ENCODE measurements at places on chromosomes 2 and 18.

DNA sequence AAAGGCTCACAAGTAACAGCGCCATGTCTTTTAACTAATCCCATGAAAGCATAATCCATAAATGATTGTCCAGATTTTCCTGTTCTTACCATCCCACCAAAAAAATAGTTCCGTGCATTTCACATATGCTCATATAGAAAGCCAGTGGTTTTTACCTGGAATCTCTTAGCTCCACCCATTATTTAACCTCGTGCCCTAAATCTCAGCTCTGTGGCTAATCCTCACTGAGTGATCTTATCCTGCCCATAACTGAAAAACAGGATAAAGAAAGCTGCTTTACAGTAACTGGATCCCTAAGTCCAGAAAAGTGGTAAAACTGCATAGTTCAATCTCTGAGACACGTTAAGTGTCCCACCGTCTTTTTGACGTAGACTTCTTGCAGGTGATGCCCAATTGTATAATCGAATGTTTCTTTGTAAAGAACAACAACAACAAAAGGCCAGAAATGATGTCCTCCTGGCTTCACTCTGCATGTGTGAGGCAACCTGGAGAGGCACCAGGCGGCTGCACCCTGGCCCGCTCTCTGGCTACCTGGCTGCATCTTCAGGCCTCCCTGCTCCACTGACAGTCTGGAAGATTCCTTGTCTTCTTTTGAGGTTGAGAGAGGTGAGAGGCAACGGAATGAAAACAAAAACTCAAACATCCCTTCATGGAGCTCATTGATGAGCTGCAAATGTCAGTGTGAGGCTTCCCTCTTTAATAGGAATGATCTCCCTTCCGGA, 38.6 kb downstream of the FEZ2 start:
- DNase-seq: no peak

- no peak for DNase-seq
Observed at GRCh38 chr2:239399921-239400595, 762 bp downstream of the HDAC4 start.

GRCh38 chr2:38850045-38850444, 25.7 kb downstream of the DHX57 start:
- DNase-seq: no peak

- no peak for DNase-seq
Observed at GRCh38 chr2:160332318-160332717, 132.2 kb upstream of the ITGB6 start.

GRCh38 chr2:110126086-110126773, 10.6 kb upstream of the MALL start:
- DNase-seq: no peak

GRCh38 chr2:230447455-230448451, 31.8 kb downstream of the SP100 start:
- no peak for DNase-seq

- no peak for DNase-seq
Observed at GRCh38 chr2:221034026-221034701, 537.9 kb downstream of the EPHA4 start.

DNA sequence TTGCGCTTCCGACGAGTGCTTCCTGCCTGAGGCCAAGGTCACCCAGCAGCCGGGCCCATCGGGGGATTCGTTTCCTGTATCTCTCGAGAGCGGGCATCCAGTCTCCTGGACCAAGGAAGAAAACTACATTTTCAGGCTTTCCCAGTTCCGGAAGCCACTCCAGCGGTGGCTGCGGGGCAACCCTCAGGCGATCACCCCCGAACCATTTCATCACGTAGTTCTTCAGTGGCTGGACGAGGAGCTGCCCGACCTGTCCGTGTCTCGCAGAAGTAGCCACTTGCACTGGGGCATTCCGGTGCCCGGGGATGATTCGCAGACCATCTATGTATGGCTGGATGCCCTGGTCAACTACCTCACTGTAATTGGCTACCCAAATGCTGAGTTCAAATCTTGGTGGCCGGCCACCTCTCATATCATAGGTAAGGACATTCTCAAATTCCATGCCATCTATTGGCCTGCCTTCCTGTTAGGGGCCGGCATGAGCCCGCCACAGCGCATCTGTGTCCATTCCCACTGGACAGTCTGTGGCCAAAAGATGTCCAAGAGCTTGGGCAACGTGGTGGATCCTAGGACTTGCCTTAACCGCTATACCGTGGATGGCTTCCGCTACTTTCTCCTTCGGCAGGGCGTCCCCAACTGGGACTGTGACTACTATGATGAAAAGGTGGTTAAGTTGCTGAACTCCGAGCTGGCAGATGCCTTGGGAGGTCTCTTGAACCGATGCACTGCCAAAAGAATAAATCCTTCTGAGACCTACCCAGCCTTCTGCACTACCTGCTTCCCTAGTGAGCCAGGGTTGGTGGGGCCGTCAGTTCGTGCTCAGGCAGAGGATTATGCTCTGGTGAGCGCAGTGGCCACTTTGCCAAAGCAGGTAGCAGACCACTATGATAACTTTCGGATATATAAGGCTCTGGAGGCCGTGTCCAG, 1.0 kb downstream of the MARS2 start:
- DNase-seq: no peak

- no peak for DNase-seq
Observed at GRCh38 chr2:222294996-222295367, 3.8 kb downstream of the PAX3 start.

DNA sequence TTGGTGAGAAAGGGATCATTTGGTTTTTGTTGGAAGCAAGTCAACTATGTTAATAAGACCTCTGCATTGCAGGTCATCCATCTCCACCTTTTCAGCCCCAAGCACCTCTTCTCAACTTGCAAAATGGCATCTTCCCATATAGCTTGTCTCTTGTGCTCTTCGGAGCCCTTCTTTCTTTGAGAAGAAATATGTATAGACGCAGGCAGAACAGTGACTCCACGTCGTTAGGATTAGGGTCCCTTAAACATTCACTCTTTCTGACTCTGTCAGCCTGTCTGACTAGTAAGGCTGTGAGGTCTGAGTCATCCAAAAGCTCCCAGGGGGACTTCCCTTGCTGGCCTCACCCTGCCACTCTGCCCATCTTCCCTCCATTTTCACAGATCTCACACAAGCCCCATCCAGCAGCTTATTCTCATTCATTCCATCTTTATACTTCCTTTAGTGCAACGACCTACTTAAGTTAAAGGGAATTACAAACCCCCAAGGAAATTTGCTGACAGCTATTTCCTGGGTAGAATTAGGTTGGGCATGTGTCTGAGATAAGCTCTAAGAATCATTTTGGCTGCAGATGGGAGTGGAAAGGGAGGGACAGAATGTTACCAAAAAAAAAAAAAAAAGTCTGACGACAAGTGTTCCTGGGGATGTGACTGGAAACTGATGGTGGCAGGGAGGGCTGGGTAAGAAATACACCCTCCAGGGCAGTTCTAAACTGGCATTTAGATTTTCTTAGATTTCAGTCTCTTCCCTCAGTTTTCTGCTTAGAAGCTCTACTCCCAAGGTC, 37.7 kb upstream of the MEX3C start:
- DNase-seq: no peak

DNA sequence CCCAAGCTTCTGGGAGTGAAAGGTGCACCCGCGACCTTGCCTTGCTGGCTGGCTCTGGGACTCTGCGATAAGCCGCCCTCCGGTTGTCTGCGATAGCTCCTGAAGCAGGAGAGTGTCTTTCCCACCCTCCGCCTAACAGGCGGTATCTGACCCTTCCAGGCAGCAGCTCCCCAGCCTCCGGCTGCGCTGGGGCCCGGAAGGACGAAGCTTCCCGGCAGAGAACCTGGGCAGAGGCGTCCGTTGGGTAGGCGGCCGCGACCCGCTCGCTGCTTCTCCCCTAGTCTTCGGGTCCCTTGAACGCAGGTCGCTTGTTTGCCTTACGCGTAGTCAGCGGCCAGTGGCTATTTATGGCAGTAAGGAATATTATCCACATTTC, 446 bp upstream of the RHBDD1 start:
- DNase-seq: no peak

- DNase-seq: no peak
Observed at GRCh38 chr18:58671632-58672564, 633 bp downstream of the MALT1 start.

GRCh38 chr2:6069381-6069780, 377.2 kb downstream of the SOX11 start:
- DNase-seq: no peak
